Naive thymus-derived CD8-positive, alpha-beta T cell (primary cell): ENCODE measurements at places on chromosomes 2 and 18. TPM values are rescaled to one million over a fixed set of nuclear protein-coding genes. Genes with fewer than 3 reads are reported as not detected.

- DNase-seq: no peak
Observed at GRCh38 chr2:96305979-96306308, 598 bp upstream of the SNRNP200 start.

DNA sequence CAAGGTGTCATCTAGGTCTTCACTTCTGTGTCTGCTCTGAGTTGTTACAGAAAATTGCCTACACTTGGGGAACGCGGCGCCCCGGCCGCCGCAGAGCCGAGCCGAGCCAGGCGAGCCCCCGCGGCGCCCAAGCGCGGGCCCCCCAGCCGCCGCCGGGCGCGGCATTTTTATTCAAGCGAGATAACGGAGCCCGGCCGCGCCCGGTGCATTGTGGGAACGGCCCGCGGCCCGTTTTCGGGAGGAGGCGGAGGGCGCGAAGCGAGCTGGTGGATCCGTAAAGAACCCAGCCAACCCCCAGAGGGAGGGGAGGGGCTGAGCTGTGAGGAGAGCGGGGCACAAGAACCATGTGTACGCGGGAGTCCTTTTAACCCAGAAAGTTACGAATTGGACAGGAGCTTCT is 191.8 kb downstream of the FTCDNL1 start:
- no peak for DNase-seq

GRCh38 chr18:77234504-77235365 is 14.9 kb upstream of the GALR1 start:
- DNase-seq: no peak

- no peak for DNase-seq
Observed at GRCh38 chr2:158688721-158689120, 106.4 kb upstream of the DAPL1 start.

DNA sequence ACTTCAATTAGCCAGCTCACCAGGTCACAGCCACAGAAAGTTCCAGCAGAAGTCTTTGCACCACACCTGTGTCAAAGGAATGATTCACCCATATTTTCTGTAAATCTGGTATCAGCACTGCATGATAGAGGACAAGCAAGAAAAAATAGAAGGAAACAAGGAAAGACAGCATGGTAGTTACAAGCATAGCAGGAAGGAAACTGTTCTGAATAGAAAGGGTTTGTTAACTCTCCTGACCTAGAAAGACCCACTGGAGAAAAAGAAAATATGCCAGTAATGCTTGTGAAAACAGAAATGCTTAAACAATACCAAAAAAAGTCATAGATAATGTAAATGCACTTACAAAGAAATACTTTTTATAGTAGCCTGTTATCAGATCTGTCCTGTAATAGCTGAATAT is 40.8 kb downstream of the SCRN3 start:
- no peak for DNase-seq

DNA sequence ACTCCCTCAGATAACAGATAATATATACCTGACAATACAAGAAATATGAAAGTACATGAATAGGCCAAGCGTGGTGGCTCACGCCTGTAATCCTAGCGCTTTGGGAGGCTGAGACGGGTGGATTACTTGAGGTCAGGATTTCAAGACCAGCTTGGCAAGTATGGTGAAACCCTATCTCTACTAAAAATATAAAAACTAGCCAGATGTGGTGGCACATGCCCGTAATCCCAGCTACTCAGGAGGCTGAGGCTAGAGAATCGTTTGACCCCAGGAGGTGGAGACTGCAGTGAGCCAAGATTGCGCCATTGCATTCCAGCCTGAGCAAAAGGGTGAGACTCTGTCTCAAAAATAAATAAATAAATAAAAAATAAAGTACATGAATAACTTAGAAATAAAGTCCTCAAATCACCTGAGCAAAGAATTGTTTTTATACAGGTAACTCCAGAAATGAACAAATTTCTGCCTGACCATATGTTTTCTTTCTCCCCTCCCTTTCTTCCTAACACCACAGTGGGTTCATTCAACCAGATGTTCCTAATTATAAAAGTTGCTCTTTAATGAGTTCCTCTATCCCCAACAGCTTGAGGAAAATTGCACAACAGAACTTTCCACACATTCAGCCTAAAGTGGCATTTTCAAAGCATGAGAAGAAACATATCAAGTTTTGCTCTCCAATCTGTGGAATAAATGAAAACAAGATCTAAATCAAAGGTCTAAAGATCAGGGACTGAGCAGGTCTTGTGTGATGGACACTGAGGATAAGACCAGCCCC is 33.6 kb upstream of the AP1S3 start:
- no peak for DNase-seq

- DNase-seq: no peak
Observed at GRCh38 chr2:229141424-229142025, 129.6 kb downstream of the PID1 start.

GRCh38 chr2:39629646-39630045 is 36.1 kb upstream of the TMEM178A start:
- no peak for DNase-seq

GRCh38 chr2:196453613-196454047 is 185.9 kb upstream of the CCDC150 start:
- no peak for DNase-seq

DNA sequence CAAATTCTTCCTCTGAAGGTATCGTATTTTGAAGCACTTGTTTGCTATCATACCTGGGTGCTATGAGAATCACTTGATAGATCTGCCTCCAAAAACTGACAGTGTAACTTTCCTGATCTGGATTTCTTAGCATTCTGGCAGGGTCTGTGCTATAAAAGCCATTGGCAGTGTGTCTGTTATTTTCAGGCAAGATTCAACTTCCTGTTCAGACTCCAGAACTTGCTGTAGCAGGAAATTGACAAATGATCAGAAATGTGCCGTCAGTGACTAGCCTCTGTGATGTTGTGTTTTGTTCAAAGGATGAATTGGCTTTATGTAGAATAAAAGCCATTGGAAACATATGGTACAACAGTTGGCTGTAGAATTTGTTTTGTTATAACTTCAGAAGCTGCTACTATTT is 273.3 kb downstream of the PTPRM start:
- DNase-seq: no peak

- no peak for DNase-seq
Observed at GRCh38 chr2:219706823-219707281, 79.4 kb downstream of the SLC4A3 start.

DNA sequence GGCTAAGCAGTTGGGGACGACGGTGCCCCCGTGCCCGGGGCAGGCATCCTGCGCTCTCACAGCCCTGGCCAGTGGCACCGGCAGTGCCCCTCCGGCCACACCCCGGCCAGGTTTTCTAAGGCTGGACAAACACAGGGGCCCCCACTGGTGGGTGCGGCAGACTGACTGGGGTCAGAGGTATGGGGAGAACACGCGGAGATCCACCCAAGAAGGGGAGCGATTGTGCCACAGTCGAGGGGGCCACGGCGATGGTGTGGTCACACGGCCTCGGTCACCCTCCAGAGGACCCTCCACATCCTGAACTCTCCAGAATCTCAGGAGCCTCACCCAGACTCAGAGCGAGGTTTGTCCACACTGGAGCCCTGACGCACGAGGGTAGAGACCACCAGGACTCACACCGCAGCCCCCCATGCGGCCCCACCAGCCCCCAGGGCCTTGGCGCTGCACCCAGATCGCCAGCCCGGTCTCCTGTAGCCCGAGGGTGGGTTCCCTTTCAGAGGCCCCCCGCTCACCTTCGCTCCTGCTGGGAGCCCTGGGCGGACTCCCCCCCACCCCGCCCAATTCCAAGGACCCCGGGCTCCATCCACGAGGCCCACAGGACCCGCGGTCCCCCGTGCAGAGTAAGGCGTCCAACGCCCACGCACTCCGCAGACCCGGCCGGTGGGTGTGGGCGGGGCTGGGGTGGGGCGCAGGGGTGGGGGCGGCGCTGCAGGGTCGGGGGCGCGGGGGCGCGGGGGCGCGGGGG is 15.2 kb downstream of the PDCD1 start:
- DNase-seq: no peak

GRCh38 chr18:5237083-5237722 is 40.1 kb upstream of the AKAIN1 start:
- DNase-seq: peak; percentile 6

DNA sequence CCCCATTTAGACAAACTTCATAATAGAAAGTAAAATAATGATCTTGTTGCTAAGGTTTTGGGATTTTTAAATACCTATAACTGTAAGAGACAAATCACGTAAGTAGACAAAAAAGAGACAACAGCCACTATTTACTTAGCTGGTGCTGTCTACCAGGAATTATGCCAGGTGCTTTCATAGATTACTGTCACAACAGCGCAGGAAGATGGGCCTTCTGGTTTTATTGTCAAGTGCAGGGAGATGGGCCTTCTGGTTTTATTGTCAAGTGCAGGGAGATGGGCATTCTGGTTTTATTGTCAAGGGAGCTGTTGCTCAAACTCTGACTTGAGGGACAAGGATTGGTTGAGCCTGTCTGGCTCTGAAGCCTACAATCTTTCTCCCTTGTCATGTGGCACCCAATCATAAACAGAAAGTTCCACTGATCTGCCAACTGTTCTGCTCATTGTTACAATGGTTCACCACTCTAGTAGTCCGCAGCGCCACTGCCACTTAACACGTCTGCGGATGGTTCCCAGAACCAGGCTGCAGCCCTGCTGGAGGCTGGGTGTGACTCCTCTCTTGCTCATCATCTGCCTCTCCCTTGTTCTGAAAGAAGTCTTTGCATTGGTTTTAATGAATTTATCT is 95.0 kb downstream of the RNF144A start:
- no peak for DNase-seq

DNA sequence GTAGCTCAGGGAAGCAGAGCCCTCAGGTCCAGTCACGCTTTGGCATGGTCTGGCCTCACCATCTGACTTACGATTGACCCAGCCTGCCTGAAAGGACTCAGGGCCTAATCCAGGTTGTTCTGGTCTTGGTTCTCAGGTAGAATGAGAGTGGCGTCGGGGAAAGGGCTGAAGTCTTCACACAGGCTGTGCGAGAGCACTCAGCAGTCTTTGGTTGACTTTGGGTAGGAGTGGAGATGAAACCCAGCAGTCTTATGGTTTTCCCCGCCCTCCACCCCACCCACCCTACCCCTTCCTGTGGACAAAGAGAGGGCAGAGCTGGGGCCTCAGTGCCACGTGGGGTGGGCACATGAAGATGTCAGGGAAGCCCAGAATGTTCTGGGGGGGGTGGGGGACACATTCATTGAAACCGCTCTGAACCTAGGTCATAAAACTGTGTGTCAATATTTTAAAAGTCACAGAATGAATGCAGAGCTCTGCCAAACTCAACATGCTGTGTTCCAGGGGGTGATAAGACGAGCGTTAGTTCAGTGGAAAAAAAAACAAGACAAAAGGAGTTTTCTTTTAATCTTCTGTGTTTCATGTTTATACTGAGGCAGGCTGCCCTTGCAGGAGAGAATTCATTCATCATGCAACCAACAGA is 58.6 kb upstream of the ALPP start:
- peak; percentile 54 for DNase-seq

GRCh38 chr2:120415728-120416509 is 70.0 kb downstream of the INHBB start:
- no peak for DNase-seq

GRCh38 chr18:9348766-9349165 is 14.2 kb downstream of the TWSG1 start:
- no peak for DNase-seq

DNA sequence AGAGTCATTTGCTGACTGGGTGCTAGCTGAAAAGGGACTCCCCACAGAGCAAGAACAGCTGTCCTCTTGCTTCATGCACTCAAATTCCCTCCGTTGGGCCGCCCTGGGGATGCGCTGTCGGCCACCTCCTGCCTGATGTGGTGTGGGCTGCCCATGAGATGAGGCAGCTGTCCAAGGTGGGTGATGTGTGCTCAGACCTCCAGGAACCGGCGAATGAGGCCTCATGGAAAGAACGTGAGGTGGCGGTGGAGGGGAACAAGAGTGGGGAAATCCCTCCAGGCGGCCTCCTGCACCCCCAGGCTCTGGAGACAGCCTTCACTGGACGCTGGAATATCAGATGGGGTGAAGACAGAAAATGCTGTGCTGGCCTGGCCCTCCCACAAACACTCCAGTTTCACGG is 79.8 kb downstream of the LONRF2 start:
- DNase-seq: no peak

- DNase-seq: no peak
Observed at GRCh38 chr2:80579756-80580155, 275.2 kb upstream of the LRRTM1 start.

GRCh38 chr18:37457341-37457740 is 108.3 kb downstream of the CELF4 start:
- DNase-seq: no peak

DNA sequence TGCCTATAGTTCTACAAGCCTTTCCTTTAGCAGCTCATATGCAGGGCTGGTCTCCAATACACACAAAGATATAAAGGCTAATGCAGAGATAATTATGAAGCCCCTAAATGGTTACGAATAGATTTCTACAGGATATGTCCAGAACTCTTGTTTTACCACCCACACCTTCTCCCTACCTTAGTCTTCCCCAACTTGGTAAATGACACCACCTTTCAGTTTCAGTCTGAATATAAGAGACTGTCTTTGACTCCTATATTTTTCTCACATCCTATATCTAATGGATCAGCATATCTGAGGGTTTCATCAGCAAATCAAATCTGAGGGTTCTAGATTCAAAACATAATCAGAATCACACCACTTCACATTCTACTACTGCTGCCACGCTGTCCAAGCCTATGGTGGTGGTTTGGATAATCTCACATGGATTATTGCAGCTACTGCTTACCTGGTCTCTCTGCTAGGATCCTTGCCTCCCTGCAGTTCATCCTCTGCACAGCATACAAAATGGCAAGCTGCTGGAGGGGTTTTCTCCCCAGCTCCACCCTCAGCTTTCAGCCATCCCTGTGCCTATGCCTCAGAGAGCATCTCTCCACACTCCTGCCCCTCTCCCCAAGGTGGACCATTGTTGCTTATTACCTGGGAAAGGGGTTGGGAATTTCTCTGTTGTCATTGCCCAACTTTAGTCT is 178.0 kb upstream of the SPOPL start:
- no peak for DNase-seq

- DNase-seq: no peak
Observed at GRCh38 chr2:55106148-55106547, 55.9 kb upstream of the RTN4 start.

The UBR3 gene
- total RNA-seq: 43.3 TPM

The MAP3K19 gene
- not detected for total RNA-seq

The PDE6D gene
- 30.6 TPM for total RNA-seq

The LYG1 gene
- total RNA-seq: 3.8 TPM

The SLC1A4 gene
- total RNA-seq: 1.6 TPM

The SERPINB12 gene
- not detected for total RNA-seq

The DYSF gene
- 3.4 TPM for total RNA-seq

The LBX2 gene
- not detected for total RNA-seq
